Calu3 (cell line): ENCODE measurements at places on chromosomes 7 and 10. TPM values are rescaled to one million over a fixed set of nuclear protein-coding genes. Genes with fewer than 3 reads are reported as not detected.

- peak overlapping the region; percentile 94 for H3K27ac ChIP-seq
- no peaks in the 10 kb centered on the region for H3K27me3 ChIP-seq
- DNase-seq: peak; percentile 85
These were observed 98.1 kb downstream of the MYOF start for GRCh38 chr10:93384006-93384405.

DNA sequence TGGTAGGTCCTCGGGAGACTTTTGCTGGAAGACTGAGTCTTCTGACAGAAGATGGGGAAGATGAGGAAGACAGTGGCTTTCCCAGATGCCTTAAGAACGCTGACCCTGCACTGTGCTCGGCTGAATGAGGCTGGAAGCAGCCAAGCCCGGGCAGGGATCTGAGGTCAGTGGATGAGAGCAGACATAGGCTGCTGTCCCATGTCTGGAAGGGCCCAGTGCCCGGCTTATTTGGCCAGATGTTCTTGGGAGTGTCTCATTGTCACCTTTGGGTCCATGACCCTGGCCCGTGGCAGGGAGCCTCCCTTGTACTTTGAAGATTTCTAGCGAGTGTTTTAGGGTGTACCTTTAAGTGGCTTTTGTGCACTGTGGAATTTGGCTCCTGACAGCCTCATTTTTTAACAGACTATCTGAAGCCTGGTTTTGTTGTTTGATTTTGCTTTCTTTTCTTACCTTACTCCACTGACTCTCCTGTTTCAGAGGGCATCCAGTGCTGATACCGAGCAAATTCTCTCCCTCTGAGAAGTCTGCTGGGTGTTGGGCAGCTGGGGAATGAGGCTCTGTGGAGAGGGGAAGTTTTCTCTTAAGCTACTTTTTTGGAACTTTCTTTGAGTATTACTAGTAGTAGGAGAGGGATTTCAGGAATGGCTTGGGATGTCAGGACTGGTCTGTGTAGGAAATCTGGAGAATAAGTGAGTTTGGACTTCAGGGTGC lies 61.4 kb downstream of the CREB5 start:
- H3K36me3 ChIP-seq: no peaks in the 10 kb centered on the region
- no peak overlapping the region for H3K27ac ChIP-seq
- no peaks in the 10 kb centered on the region for H3K4me1 ChIP-seq
- DNase-seq: no peak
- no peaks in the 10 kb centered on the region for H3K27me3 ChIP-seq

DNA sequence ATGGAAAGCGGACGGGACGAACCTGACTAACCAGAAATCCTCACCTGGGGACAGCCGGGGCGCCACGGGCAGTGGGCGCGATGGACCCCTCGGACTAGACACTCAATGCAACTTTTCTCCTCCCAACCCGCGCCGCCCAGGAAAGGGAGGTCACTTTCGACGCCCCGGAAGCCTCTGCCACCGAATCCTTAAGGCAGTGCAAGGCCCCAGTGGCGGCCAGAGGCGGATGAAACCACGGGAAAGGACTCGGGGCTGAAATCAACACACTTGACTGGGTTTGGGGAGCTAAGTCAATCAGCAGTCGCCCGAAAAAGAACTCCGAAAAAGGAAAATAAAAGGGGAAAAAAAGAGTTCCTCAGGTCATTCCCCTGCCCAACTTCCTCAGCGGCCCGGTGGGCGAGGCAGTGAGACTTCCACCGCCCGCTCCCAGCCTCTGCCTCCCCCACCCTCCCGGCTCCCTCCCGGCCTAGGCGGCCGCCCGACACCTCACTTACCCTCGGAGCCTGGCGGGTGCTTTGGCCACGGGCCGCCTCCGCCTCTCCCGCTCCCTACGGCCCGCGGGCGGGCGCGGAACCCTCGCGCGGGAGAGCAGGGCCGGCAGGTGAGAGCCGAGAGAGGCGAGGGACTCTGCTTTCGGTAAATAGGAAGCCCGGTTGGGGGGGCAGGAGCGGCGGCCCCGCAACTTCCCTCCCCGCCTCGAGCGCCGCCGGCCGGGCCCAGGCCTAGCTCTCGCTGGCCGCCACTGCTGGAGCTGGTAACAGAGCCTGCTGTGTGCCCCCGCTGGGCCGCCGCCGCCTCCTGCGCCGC lies 518 bp downstream of the WAPL start:
- H3K27ac ChIP-seq: peak overlapping the region; percentile 87
- H3K27me3 ChIP-seq: no peaks in the 10 kb centered on the region
- H3K4me1 ChIP-seq: peaks cover 24% of the 10 kb centered on the region

- H3K4me3 ChIP-seq: no peak overlapping the region
- H3K36me3 ChIP-seq: no peaks in the 10 kb centered on the region
- H3K4me1 ChIP-seq: no peaks in the 10 kb centered on the region
- no peaks in the 10 kb centered on the region for H3K27me3 ChIP-seq
These were observed 62.2 kb downstream of the ST7 start for GRCh38 chr7:117015258-117016184.

GRCh38 chr10:67837541-67838314 lies at the start of gene DNAJC12:
Gene DNAJC12 (minus strand): TSS chr10:67838188. CDS start chr10:67838011, 177 bp downstream.
- no peak within 1 kb of the TSS for H3K4me3 ChIP-seq
- no peak within 1 kb of the TSS for H3K27ac ChIP-seq
- no peaks in the 10 kb centered on the region for H3K27me3 ChIP-seq
- no peaks in the 10 kb centered on the region for H3K36me3 ChIP-seq

GRCh38 chr7:98133181-98133580 lies 26.5 kb downstream of the LMTK2 start:
- H3K36me3 ChIP-seq: peaks cover 6% of the 10 kb centered on the region
- H3K4me3 ChIP-seq: peak overlapping the region; percentile 3
- H3K4me1 ChIP-seq: peaks cover 56% of the 10 kb centered on the region
- peak overlapping the region; percentile 28 for H3K27ac ChIP-seq
- DNase-seq: peak; percentile 5
- no peaks in the 10 kb centered on the region for H3K27me3 ChIP-seq

DNA sequence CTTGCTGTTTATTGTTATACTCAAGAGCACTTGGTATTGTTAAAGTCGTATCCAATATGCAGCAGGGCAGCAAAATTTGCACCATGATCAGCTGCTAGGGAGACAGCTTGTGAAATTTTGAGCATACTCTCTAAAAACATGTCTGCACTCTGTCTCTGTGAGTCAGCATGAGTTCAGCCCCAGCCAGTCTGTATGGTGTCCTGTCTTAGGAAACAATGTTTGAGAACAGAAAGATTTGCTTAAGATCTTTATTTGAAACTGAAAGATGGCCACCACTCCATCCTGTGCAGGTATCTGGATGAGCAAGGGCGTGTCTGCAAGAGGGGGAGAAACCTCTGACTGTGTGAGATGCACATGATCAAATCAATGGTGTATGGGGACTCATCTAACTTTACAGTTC lies 97.1 kb downstream of the GNAI1 start:
- no peak overlapping the region for H3K27ac ChIP-seq
- H3K27me3 ChIP-seq: no peaks in the 10 kb centered on the region
- peaks cover 5% of the 10 kb centered on the region for H3K36me3 ChIP-seq
- peaks cover 19% of the 10 kb centered on the region for H3K4me1 ChIP-seq
- no peak overlapping the region for H3K4me3 ChIP-seq
- DNase-seq: no peak

SPDYE5 gene
- not detected in 2 replicates for total RNA-seq

DNA sequence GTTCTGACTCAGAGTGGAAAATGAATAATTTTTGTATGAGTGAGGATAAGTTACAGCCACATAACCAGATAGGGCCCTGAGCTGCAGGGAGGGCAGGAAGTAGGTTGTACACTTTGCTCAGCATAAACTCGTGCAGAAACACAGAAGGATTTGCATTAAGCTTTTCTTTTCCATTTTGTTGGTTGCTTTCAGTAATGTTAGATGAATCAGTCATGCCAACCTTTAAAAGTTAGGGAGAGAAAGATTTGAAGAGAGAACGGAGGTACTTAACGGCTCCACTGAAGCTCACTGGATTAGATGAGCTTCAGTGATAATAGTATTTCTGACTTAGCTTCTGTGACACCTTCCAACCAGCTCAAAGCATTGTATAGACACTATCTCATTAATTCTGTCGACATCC lies 348.1 kb downstream of the GATA3 start:
- H3K4me1 ChIP-seq: peaks cover 14% of the 10 kb centered on the region
- no peak overlapping the region for H3K27ac ChIP-seq
- H3K27me3 ChIP-seq: no peaks in the 10 kb centered on the region
- no peak for DNase-seq

GRCh38 chr10:26475386-26475785 lies 37.2 kb downstream of the APBB1IP start:
- H3K27ac ChIP-seq: no peak overlapping the region
- no peaks in the 10 kb centered on the region for H3K36me3 ChIP-seq
- DNase-seq: no peak
- H3K4me1 ChIP-seq: no peaks in the 10 kb centered on the region
- H3K27me3 ChIP-seq: no peaks in the 10 kb centered on the region

GRCh38 chr7:8714791-8715190 lies 281.4 kb downstream of the NXPH1 start:
- no peaks in the 10 kb centered on the region for H3K27me3 ChIP-seq
- no peaks in the 10 kb centered on the region for H3K36me3 ChIP-seq
- H3K4me1 ChIP-seq: no peaks in the 10 kb centered on the region

DNA sequence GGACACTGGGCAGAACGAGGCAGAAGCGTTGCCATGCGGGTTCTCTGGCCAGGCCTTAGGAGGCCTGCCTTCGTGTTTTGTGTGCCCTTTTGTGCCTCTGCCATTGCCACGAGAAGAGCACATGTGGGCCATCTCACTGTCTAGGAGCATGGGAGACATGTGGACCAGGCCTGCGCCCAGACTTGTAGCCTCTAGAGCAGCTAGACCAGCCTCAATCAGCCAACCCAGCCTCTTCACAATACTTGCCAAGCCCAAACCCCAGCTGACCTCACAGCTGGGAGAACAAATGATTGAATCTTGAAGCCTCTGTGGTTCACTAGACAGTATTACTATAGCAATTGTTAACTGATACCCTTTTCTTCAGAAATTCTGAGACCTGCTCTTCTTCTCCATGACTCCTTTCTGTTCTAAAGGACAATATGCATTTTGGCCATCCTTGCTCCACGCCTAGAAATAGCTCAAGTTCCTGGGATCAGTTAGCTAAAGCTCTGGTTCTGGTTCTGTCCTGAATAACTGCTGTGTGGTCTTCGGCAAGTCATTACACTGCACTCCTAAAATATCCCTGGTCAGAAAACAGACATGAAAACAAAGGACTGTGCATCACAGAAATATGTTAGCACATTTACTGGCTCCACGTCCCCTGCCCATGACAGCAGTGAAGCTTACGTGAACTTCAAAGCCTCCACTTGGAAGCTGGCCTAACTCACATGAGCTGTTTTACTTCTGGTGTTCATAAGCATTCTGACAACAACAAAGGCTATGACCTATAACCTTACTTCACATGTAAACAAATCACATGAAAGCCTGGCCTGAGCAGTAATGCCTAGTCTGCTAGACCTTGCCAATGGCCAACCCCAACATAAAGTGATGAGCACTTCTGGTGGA lies 72.3 kb upstream of the MKRN1 start:
- no peak overlapping the region for H3K27ac ChIP-seq
- no peaks in the 10 kb centered on the region for H3K4me1 ChIP-seq
- H3K4me3 ChIP-seq: no peak overlapping the region
- peaks cover 7% of the 10 kb centered on the region for H3K27me3 ChIP-seq
- DNase-seq: no peak

DNA sequence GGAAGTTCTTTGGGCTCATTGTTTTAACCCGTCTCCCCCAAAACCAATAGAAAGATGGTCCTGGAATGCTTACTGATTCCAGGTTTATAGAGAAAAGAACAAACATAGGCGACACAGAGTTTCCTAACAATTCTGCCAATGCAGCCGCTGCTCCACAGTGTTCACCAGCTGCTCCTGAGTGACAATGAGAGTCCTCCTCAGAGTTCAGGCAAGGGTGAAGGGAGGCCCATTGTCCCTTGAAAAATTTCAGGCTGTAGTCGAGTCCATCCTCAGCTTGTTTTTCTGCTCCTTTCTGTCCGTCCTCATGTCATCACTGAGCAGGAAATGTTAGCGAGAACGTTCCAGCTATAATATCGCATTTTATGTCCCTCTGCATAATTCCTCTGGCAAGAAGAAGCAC lies 537.6 kb downstream of the TCERG1L start:
- DNase-seq: no peak
- H3K4me3 ChIP-seq: no peak overlapping the region
- H3K36me3 ChIP-seq: no peaks in the 10 kb centered on the region
- no peaks in the 10 kb centered on the region for H3K4me1 ChIP-seq
- no peak overlapping the region for H3K27ac ChIP-seq

ELFN1 gene
- 0.27 TPM in 1 of 2 replicates, not detected in the other for total RNA-seq

FXYD4 gene
- not detected in 2 replicates for total RNA-seq

GRCh38 chr7:134985894-134986362 lies 380 bp upstream of the AGBL3 start:
- H3K4me3 ChIP-seq: peak overlapping the region; percentile 100
- H3K27ac ChIP-seq: peak overlapping the region; percentile 99
- H3K27me3 ChIP-seq: no peaks in the 10 kb centered on the region
- H3K4me1 ChIP-seq: peaks cover 32% of the 10 kb centered on the region
- DNase-seq: no peak

ACTL6B gene
- not detected in 2 replicates for total RNA-seq

GRCh38 chr7:1533547-1534329 lies 3.2 kb downstream of the MAFK start:
- no peaks in the 10 kb centered on the region for H3K27me3 ChIP-seq
- H3K36me3 ChIP-seq: peaks cover 92% of the 10 kb centered on the region
- peak overlapping the region; percentile 96 for H3K4me3 ChIP-seq

- peaks cover 46% of the 10 kb centered on the region for H3K4me1 ChIP-seq
- H3K27ac ChIP-seq: peak overlapping the region; percentile 98
- H3K27me3 ChIP-seq: no peaks in the 10 kb centered on the region
- H3K36me3 ChIP-seq: peaks cover 13% of the 10 kb centered on the region
These were observed 26.2 kb upstream of the EXOC6 start for GRCh38 chr10:92822060-92822634.

DNA sequence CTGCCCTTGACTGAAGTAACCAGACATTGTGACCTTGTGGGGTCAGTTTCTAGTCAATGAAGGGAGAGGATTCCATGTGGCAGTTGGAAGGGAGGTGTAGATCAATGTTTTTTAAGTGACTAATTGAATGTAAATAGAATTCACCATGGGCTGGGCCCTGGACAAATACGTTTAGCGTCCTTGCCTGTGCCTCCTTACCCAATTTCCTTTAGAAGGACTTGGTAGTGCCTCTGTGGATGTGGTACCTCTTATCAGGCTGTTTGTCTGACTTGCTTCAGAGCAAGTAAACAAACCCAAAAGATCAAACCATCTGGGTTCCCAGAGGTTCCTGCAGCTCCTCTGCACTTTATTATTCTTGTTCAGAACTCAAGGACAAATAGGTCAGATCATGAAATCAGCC lies 4.3 kb upstream of the KAT6B start:
- H3K36me3 ChIP-seq: peaks cover 35% of the 10 kb centered on the region
- H3K27me3 ChIP-seq: no peaks in the 10 kb centered on the region
- no peak for DNase-seq

DNAH11 gene
- total RNA-seq: 1.6 and 1.9 TPM in 2 replicates

CHST15 gene
- 18.3 and 19.3 TPM in 2 replicates for total RNA-seq

GRCh38 chr10:116893686-116894037 lies 44.4 kb downstream of the ENO4 start:
- no peak overlapping the region for H3K4me3 ChIP-seq
- peaks cover 9% of the 10 kb centered on the region for H3K4me1 ChIP-seq
- H3K27me3 ChIP-seq: no peaks in the 10 kb centered on the region
- no peak for DNase-seq
- H3K36me3 ChIP-seq: peaks cover 2% of the 10 kb centered on the region
- H3K27ac ChIP-seq: no peak overlapping the region

- peak; percentile 81 for DNase-seq
- peaks cover 5% of the 10 kb centered on the region for H3K36me3 ChIP-seq
These were observed 35.3 kb upstream of the HIBADH start for GRCh38 chr7:27697861-27698430.

GRCh38 chr7:56007167-56007652 lies 42.8 kb downstream of the NIPSNAP2 start:
- no peak overlapping the region for H3K27ac ChIP-seq
- peaks cover 19% of the 10 kb centered on the region for H3K36me3 ChIP-seq
- no peaks in the 10 kb centered on the region for H3K27me3 ChIP-seq
- no peak overlapping the region for H3K4me3 ChIP-seq
- H3K4me1 ChIP-seq: peaks cover 7% of the 10 kb centered on the region

GRCh38 chr7:39017369-39017915 lies 39.7 kb downstream of the POU6F2 start:
- H3K4me1 ChIP-seq: peaks cover 25% of the 10 kb centered on the region
- DNase-seq: no peak
- peaks cover 5% of the 10 kb centered on the region for H3K36me3 ChIP-seq
- peak overlapping the region; percentile 61 for H3K4me3 ChIP-seq
- H3K27ac ChIP-seq: no peak overlapping the region
